Omental fat pad (tissue), 4 donors: ENCODE measurements at places on chromosomes 13 and 19.

- no peak for DNase-seq
Measured at GRCh38 chr19:49570138-49570856, 10.1 kb downstream of the NOSIP start.

- no peak for DNase-seq
Measured at GRCh38 chr19:7415857-7416371, 67.2 kb downstream of the ARHGEF18 start.

GRCh38 chr19:45913874-45914830 is at the start of gene NANOS2:
Gene NANOS2, minus strand, starts transcription at chr19:45914778. Its CDS starts 85 bp downstream, at chr19:45914693.
- DNase-seq: no peak

DNA sequence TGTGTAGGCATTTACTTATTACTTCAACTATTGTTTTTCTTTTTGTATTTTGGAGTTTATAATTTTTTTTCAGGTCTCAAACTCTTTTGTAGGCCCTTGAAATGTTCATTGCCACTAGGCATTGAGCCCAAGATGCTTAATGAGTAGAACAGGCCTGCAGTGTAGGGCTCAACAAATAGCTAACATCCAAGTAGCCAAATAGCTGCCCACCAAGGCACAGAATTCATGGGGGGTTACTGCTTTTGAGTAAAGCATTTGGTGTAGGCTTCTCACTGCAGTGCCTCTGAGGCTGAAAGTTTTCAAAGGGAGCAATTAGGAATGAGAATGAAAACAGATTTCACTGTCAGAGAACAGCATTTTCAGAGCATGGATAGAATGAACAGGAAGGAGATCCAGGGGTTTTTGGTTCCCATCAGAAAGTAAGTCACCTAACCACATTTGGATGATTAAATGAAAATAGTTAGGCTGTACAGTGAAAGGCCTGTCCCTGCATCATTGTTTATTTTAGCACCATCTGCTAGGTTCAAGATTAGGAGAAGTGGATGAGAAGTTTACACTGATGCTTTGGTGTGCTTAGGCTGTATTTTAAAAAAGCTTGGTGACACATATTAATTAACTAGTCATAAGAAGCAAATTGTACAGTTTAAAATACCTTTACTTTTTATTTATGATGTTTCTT is 61.0 kb downstream of the EDNRB start:
- DNase-seq: no peak

DNA sequence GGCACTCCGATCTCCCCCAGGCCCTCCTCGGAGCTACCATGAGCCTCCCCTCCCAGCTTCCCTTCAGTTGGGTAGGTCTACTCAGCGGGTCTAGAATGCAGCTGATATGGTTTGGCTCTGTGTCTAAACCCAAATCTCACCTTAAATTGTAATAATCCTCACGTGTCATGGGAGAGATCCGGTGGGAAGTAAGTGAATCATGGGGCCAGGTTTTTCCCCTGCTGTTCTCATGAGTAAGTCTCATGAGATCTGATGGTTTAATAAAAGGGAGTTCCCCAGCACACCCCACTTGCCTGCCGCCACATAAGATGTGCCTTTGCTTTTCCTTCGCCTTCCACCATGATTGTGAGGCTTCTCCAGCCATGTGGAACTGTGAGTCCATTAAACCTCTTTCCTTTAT is 14.5 kb upstream of the DOCK9 start:
- DNase-seq: no peak

- no peak for DNase-seq
Measured at GRCh38 chr19:16366056-16366432, 41.4 kb downstream of the KLF2 start.

DNA sequence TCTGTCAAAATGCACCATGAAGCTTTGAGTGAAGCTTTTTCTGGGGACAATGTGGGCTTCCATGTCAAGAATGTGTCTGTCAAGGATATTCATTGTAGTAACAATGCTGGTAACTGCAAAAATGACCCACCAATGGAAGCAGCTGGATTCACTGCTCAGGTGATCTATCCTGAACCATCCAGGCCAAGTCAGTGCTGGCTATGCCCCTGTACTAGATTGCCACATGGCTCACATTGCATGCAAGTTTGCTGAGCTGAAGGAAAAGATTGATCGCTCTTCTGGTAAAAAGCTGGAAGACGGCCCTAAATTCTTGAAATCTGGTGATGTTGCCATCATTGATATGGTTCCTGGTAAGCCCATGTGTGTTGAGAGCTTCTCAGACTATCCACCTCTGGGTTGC is 12.7 kb downstream of the GPR42 start:
- DNase-seq: no peak

GRCh38 chr13:111971891-111972780 is 94.8 kb upstream of the SOX1 start:
- DNase-seq: no peak

- no peak for DNase-seq
Measured at GRCh38 chr19:5231857-5232678, 108.5 kb downstream of the PTPRS start.

DNA sequence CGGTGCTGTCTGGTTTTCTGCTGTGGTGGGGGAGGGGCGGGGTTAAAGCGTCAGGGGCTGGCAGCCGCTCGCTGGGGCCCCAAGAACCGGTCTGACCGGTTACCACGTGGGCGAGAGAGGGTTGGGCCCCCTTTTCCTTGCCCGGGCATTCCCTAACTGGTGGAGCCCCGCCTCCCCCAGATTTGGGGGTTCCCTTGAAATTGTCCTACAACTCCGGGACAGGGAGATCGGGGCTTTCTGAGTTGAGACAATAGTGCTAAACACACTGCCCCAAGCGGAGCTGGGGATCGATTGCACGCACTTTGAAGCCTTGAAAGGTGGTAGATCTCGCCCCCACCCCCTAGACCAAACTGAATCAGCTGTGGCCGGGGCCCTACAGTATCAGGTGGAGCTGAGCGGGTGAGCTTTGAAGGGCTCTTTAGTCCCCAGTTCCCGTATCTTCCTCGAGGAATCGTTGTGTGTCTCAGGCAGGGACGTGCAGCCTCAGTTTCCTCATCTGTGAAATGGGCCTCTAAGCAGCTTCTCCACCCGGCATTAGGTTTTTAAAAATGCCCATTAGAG is 4.8 kb downstream of the IER2 start:
- DNase-seq: peak; percentile 54

DNA sequence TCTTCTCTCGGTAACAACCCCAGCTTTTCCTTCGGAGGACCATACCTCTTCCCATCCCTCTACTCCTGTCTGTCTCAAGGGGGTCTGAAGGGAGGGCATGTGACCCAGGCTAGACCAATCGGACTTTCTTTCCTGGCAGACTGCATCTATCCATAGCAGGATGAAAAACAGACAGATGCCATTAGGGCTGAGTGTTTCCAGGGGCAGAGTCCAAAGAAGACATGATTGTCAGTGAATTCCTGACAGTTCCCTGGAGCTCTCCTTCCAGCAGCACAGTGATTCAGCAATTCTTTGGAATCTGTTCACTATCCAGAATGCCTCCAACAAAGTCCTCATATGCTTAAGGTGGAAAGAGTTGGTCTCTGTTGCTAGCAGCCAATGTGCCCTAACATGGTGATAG is 189.8 kb downstream of the KCTD12 start:
- no peak for DNase-seq

DNA sequence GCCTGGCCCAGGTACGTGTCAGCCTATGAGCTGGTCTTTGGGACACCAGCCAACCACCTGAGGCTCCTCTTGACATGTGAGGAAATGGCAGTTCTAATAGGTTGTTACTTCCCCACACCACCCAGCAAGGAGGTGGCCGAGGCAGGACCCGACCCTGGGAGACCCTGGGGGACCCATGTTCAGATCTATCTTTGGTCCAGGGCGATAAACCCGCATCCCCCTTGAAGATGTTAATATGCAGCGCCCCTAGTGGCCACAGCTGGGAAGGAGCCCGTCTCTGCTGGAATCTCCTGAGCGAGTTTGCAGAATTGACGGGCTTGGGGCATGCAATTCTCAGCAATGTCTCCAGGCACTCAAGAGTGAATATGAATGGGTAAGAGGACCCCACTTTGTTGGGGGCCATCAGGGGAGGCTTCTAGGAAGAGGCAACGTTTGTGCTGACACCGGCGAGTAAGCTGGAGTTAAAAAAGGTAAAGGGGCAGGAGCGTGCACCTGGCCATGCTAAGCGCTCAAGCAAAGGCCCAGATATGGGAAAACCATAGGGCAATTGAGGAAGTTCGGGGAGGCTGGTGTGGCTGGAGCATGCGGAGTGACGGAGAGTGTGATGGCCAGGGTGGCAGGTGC is 1.5 kb upstream of the MYO1F start:
- DNase-seq: peak; percentile 93

GRCh38 chr19:53102756-53103233 is 427 bp downstream of the ZNF160 start:
- DNase-seq: no peak

- DNase-seq: no peak
Measured at GRCh38 chr19:46232029-46232428, 2.5 kb downstream of the IGFL1 start.

DNA sequence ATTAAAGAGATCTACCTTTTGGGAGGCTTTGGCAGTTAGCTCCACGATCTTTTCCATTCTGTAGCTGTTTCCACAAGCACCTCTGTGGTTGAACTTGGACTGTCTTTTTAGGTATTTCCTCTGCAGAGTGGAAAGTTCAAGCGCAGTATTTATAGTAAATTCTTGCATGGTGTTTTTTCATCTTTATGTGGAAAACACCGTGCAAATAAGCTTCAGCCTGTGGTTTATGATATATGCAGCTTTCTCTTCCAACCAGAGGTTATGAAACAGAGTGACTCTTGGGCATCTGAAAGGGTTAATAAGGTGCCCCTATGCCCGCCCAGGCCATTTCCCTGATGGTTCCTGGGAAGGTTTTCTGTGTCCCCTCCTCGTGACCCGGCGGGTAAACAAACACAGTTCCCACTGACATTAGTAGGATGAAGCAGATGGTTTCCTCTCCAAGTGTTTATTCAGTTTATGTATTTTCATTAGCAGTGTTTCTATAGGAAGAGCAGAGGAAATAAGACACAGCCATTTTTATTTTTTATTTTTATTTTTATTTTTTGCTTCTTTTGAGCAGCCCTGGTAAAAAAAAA is 39.7 kb upstream of the RNF113B start:
- no peak for DNase-seq

GRCh38 chr19:15266683-15267082 is 34.4 kb upstream of the EPHX3 start:
- DNase-seq: no peak

GRCh38 chr13:43389573-43389972 is 366.2 kb downstream of the DNAJC15 start:
- DNase-seq: no peak

DNA sequence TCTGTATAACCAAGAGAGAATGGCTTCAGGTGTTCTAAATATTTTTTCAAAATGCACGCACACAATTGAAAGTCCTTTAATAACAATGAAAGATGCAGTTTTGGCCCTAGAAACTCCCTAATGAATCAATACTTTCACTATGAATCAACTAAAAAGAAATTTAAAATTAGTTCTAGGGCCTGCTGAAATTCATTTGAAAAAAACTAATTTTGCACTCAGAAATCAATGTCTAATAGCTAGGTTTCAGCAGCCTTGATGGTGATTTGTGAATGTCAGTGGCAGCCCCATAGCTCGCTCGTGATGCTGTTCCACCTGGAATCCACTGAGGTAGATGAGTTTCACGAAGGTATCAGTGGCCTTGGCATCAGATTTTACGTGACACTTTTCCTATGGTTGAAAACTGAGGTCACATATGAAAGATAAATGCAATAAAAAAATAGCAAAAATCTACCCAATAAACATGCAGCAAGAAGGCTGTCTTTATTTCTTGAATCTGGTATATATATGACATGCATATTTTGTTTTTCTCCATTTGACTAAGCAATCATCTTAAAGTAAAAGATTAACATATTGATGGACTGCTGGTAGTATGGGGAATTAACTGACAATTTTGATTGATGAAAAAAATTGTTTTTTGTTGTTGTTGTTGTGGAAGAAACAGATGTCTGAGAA is 141.0 kb downstream of the AKAP11 start:
- no peak for DNase-seq

GRCh38 chr13:37059848-37060192 is 332 bp upstream of the SUPT20H start:
- DNase-seq: no peak

DNA sequence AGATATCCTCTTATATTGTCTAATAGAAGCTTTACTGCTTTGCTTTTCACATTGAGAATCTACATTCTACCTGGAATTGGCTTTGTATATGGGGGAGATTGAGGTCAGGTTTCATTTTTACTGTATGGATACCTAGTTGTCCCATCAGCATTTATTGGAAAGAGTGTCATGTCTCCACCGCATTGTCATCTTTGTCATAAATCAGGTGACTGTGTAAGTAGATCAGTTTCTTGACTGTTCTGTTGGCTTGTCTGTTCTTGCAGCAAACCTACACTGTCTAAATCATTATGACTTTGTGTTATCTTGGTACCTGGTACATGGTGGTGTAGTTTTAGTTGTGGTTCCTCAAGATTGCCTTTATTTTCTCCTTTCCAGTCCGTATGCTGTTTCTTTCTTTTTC is 5.8 kb downstream of the URI1 start:
- DNase-seq: no peak

DNA sequence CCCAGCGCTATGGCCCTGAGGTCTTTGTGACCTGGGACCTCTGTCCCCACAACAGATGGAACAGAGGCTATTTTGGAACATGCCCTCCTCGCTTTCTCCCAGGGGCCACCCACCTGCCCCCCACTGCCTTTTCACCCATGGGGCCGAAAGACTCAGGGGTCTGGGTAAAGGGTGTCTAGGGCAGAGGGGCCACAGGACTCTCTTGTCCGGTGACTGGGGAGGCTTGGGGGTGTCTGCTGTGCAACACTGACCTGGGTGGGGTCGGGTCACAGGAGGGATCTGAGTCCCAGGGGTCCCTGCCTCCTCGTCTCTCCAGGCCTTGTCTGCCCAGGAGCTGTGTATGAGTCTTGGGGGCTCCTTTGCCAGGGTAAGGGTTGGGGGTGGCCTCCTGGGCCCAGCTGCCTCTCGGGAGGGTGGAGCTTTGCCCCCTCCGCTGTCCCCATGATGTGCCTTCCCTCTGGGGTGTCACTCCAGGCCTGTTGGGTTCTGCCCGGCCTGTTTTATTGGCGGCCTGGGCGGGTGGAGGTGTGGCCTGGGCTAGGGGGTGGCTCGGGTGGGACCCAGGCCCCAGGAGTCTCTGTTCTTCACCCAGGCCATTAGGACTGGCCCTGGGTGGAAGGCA is 2.1 kb downstream of the ARID3A start:
- no peak for DNase-seq

- no peak for DNase-seq
Measured at GRCh38 chr19:38617764-38618589, at the start of gene MAP4K1. Gene MAP4K1, minus strand, starts transcription at chr19:38617953. Its CDS starts 58 bp downstream, at chr19:38617895.

- DNase-seq: no peak
Measured at GRCh38 chr19:6744381-6745301, 5.2 kb downstream of the TRIP10 start.
